MM.1S (cell line): ENCODE measurements at places on chromosomes 12 and 14.

DNA sequence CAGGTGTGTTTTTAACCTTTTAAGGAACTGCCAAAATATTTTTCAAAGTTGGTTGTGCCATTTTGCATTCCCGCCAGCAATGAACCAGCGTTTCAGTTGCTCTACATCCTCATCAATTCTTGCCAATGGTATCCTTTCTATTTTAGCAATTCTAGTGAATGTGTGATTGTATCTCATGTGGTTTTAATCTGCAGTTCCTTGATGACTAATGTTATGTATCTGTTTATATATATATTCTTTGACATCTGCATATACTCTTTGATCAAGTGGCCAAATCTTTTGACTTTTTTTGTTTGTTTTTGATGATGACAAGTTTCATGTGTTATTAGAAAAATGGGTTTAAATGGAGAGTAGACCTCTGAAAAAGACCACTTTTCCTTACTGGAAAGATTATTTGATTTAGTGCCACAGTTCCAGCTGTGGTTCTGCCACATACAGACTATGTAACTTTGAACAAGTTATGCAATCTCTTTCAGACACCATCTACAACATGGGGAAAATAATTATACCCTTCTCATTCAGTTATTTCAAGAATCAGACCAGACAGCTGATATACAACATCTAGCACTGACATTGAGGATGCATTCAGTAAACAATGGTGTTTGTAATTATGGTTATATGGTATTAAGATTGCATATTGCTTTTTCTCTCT is 146.3 kb upstream of the CNOT2 start:
- no peaks in the 10 kb centered on the region for H3K36me3 ChIP-seq
- no peaks in the 10 kb centered on the region for H3K27me3 ChIP-seq
- no peak overlapping the region for H3K4me3 ChIP-seq
- no peak for DNase-seq
- H3K27ac ChIP-seq: no peak overlapping the region

DNA sequence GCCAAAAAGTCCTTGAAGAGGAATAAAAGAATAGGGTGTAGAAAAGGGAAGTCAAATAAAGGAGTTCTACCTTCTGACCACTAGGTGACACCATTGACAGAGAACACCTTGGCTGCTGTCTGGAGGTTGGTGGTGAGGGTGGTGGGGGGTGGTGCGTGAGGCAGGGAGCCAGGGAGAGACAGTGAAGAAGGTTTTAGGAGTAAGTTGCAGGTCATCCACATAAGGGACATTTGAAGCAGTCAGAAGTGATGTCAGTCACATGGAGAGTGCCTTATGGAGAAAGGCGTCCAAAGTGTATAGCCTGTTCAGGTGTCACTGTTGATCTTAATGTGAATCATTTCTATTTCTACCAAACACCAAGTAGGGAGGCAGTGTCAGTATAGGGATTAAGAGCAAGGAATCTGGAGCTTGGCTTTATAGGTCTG is 279.3 kb upstream of the DDHD1 start:
- no peaks in the 10 kb centered on the region for H3K27me3 ChIP-seq
- no peak overlapping the region for H3K27ac ChIP-seq
- no peaks in the 10 kb centered on the region for H3K36me3 ChIP-seq
- peak; percentile 24 for DNase-seq
- H3K4me3 ChIP-seq: no peak overlapping the region
- no peaks in the 10 kb centered on the region for H3K4me1 ChIP-seq

DNA sequence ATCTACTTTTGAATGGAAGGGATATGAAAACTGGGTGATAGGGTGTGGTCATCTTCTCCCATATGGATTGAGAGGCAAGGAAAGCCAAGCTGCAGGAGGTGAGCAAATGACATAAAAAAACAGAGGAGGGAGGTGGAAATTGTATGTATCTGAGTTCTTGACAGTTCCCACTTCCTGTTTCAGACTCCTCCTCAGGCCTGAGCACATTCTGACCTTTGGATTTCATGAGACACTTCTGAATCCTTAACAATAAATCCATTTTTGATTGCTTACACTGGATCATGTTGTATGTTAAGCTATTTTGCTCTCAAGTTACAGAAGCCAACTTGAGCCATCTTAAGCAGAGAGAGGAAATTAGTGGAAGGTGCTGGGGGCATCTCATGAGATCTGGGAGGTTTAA is 11.6 kb upstream of the SRSF5 start:
- H3K27ac ChIP-seq: no peak overlapping the region
- H3K36me3 ChIP-seq: no peaks in the 10 kb centered on the region
- no peaks in the 10 kb centered on the region for H3K4me1 ChIP-seq
- no peaks in the 10 kb centered on the region for H3K27me3 ChIP-seq
- DNase-seq: no peak

GRCh38 chr12:105949391-105949790 is 189.4 kb downstream of the NUAK1 start:
- no peak overlapping the region for H3K27ac ChIP-seq
- H3K27me3 ChIP-seq: no peaks in the 10 kb centered on the region
- no peaks in the 10 kb centered on the region for H3K36me3 ChIP-seq

DNA sequence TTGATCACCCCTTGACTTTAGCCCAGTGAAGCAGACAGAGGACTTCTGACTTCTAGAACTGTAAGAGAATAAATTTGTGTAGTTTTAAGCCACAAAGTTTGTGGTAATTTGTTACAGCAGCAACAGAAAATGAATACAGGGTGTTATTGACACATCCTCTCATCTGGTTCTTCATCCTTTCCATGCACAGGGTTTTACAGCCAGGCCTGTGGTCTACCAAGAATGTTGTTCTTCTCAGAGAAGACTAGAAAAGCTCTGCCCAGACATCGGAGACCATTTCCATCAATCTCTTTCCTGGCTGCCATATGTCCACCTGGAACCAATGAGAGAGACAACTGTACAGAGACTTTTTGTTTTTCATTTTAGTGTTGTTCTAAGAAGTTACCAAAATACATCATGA is 308.2 kb upstream of the AMIGO2 start:
- H3K4me3 ChIP-seq: no peak overlapping the region
